GM06990 (cell line): ENCODE measurements at places on chromosomes 12 and 14.

GRCh38 chr12:8038659-8039114 lies 6.2 kb downstream of the FOXJ2 start:
- DNase-seq = no peak

DNA sequence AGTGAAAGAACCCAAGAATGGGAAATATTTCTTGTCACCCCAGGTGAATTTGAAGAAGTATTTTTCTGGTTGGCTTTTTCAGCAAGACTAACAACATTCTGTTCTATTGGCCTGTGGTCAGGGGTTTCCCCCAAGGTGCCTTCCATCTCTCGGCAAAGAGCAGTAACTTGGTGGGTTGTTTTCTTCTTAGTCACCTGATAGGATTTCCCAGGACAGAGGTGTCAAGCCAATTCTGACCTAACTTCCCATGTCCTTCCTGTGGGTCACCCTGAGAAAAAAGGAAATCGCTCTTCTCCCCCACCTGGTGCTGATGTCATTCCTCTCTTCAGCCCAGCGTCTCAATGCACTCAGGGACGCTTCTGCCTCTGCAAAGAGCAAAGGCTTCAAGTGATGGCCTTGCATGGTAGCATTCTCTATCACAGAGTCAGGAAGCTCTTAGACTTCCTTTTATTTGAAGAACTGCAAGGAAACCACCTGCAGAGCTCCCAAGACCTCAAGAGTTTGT lies 16.1 kb upstream of the IFNG start:
- peak; percentile 51 for DNase-seq

GRCh38 chr14:32379447-32379846 lies 50.3 kb downstream of the AKAP6 start:
- no peak for DNase-seq

- DNase-seq = no peak
Observed at GRCh38 chr12:82414926-82415325, 56.6 kb downstream of the METTL25 start.
